T-helper 1 cell (primary cell): ENCODE measurements at places on chromosomes 13 and 19.
A peak's percentile ranks its signal among the peaks of the same experiment; 100 is the strongest.

GRCh38 chr13:71864094-71864985, 2.7 kb downstream of the DACH1 start:
- no peak for DNase-seq

DNA sequence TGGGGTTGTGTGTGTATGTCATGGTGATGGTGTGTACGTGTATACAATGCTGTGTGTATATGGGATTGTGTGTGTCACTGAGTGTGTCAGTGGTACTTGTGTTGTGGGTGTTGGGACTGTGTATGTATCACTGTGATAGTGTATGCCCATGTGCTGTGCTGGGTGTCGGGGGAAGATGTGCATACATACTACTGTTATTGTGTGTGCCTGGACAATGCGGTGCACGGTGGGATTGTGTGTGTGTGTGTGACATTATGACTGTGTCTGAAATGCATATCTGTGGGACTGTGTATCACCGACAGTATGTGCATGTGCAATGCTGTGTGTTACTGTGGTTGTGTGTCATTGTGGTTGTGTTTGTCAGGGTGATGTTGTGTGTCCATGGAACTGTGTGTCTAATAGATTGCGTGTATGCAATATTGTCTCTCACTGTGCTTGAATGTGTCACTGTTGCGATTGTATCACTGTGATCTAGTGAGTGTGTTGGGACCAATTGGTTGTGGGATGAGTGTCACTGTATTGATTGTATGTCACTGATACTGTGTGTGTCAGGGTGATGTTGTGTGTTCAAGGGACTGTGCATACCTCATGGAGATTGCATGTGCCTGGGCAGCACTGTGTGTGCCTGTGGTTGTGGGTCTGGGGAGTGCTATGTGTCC, 11.0 kb upstream of the BBC3 start:
- DNase-seq = no peak

DNA sequence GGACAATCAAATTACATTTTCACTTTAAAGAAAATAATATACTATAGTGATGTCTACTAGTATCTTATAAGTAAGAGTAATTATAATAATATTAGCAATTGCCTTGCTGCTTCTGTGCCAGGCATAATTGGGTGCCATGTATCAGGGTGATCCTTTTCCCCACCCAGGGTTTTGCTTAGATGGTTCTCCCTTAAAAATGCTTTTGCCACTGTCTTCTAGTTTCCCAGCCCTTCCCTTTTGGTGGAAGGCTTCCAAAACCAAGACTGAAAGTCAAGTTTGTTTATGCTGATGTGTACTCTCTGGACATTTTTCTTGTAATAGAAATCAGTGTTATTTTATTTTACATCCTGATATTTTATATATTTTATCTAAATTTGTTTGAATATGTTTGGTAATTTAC, 77.8 kb downstream of the ITGBL1 start:
- no peak for DNase-seq

- no peak for DNase-seq
Observed at GRCh38 chr13:111514610-111515306, 194.3 kb downstream of the TEX29 start.

GRCh38 chr19:30076751-30077670, 135.0 kb downstream of the URI1 start:
- no peak for DNase-seq

- DNase-seq = no peak
Observed at GRCh38 chr19:36527873-36528193, 238 bp downstream of the ZNF260 start.

GRCh38 chr13:78426183-78426582, 177.2 kb downstream of the POU4F1 start:
- DNase-seq = no peak

DNA sequence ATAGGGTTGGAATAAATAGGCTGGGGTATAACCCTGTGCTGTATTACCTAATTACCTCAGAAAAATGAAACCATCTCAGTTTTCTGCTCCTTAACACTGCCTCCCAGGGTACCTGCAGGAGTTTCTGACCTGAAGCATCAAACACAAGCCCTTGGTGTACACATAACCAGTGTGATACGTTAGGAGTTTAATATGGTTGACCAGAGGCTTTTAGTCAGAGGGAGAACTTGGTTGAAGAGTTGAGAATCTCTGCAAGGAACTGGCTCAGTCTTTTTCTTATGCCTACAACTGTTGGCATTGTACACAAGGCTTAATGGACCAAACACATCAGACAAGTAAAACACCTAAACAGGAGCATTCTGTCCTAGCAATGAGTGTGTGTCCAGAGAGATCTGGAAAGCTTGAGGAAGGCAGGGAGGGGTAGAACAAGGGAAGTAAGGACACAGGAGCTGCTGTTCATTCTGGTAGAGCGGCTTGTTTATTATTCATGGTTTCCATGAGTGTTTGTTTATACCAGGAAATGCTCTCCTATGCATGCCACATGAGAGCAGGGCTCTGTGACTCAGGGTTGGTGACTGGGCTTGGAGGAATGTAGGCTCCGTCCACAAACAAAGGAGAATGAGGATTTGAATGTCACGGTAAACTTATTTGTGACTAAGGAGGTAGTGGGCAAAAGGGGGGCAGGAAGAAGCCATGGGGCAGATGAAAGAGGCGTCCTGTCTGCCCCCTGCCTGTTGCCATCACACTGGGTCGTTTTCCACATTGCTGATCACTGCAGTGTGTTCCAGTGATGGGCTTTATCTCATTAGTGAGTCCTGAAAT, 11.9 kb upstream of the SPATA13 start:
- no peak for DNase-seq

- no peak for DNase-seq
Observed at GRCh38 chr13:62556978-62557377, 1141.3 kb upstream of the PCDH20 start.

DNA sequence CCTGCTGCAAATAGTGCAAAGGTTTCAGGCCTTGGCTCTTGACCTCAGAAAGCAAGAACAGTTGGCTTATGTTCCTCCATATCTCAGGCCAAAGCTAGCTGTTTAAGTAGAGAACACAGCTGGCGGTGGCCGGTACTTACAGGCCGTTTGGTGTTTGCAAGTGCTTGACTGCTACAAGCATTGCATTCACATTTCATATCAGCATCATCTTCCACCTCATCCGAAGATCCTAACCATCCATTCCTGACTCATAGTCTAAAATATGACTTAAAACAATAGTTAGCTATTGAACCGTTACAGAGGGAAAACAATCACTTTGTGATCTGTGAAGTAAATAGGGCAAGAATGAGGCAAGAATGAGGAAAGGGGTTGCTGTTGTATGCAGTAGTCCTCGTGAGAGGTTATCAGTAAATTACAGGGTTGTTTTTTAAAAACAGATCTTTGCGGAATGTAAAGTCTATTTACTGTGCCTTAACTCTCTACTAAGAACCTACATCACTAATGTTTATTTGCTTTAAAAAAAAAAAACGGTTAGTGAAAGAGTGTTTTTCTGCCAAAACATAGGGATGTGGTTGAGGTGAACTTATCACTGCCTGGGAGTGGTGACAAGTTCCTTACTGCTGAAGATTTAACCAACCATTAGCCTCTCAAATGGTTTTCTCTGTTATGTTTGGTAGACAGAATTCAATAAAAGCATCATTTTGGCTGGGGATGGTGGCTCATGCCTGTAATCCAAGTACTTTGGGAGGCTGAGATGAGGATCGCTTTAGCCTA, 21.6 kb upstream of the WDR88 start:
- no peak for DNase-seq

GRCh38 chr19:39065928-39066327, 18.2 kb upstream of the ACP7 start:
- no peak for DNase-seq

DNA sequence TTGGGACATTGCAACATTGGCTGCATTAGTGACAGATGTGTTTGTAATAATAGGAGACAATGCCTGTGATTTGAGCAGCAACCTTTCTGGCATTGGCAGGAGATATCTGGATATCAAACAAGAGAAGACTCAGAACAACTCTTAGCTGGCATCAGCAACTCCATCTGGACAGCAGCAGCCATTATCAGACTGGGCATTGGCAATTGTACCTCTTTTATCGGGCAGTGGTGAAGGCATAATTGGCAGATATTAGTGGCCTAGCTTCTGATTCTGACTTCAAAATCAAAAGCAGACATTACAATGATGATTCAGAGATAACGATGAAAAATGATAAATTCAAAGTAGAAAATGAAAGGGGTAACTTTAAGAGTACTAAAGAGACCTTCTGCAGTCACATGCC, 1193.7 kb downstream of the EFNB2 start:
- no peak for DNase-seq

- no peak for DNase-seq
Observed at GRCh38 chr19:2302319-2303210, 5.4 kb downstream of the LINGO3 start.

DNA sequence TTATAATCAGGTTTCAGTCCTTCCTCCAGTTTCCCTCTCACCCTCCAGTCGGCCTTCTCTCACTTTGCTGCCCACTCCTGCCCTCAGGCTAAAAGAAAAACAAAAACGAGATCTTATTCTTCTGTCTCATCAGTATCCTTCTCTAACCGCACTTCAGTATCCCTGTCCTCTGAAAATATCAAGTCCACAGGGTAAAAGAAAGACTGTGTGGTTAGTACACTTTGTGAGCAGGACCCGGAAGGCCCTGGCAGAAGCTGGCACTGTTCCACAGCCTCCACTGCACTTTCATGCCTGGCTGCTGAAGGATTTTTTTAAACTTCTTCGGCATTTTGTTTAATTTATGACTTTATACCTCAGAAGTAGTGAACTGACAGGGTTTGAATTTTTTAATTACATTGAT, 51.8 kb downstream of the TM9SF2 start:
- no peak for DNase-seq

DNA sequence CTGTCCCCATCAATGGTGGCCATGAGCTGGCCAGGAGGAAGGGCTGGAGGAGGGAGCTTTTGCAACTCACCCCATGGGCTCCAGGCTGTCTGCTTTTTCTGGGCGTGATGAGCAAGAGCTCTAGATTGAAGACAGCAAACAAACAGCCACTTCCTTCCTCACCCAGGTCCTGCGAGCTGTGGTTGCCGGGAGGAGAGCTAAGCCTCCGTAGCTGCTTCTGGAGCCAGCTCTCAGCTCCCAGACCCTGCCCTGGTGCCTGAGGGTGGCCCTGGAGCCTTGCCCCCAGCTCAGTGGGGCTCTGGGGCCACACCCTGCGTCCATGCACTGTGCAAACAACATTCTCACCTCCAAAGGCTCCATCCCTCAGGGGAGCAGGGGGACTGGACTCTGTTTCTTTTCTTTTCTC, 6.2 kb downstream of the MYO1F start:
- peak; percentile 84 for DNase-seq

GRCh38 chr13:95181586-95181985, 119.7 kb downstream of the ABCC4 start:
- DNase-seq = no peak

GRCh38 chr19:7852851-7853769, 21.1 kb downstream of the PRR36 start:
- peak; percentile 53 for DNase-seq

DNA sequence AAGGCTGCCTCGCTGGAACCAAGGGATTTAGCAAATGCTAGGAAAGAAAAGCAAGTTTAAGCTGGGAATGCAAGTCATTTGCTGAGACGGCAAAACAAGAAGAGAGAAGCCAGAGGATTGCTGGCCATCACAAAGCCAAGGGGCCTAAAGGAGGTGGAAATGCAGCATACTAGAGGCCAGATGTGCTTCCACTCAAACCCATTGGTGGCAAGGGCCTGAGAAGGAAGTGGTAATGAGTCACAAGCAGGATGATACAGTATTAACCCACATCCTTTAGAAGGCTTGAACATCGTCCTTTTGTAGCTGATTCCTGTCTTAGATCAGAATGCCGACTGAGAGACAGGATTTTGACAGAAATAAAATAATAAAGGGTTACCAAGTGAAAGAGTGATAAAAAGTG, 68.2 kb downstream of the ITGBL1 start:
- DNase-seq = no peak

GRCh38 chr13:36848199-36848982, 29.4 kb downstream of the RFXAP start:
- DNase-seq = peak; percentile 25

DNA sequence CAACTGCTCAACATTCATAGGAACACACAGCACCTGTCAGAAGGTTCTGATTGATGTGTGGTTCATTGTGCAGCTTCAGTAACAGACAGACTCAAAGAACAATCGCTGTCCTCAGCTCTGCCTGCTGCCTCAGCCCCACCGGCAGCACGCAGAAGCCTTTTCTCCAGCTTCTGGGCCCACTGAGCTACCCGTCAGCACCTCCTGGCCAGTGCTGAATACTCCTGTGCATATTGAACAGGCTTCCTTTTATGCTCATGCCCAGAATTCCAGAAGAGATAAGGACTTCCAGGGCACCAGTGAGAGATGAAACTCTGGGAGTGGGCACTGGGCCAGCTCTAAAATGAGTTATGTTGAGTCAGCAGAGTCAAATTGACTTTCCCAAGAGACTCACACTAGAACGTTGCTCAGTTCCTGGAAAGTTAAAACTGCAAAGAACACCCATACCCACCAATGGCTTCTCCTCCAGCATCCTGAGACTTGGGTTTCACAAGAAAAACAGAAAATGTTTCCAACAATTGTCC, 119.3 kb downstream of the COL4A1 start:
- DNase-seq = no peak

DNA sequence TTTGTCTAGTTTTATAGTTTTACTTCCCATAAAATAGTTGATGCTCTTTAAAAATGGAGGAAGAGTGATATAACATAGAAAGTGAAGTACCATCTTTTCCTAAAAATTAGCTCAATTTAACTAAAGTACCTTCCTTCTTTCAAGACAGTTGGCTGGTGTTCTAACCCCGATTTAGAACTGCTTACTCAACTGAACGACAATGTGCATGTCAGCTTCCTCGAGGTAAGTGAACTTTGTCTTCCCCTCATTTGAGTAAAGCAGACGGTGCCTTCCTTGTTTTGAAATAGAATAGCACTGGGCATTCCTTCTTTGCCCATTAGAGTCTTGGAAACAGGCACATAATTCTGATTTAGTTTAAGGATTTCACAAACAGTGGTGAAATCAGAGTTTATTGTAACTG, 1519.2 kb downstream of the EFNB2 start:
- DNase-seq = no peak

DNA sequence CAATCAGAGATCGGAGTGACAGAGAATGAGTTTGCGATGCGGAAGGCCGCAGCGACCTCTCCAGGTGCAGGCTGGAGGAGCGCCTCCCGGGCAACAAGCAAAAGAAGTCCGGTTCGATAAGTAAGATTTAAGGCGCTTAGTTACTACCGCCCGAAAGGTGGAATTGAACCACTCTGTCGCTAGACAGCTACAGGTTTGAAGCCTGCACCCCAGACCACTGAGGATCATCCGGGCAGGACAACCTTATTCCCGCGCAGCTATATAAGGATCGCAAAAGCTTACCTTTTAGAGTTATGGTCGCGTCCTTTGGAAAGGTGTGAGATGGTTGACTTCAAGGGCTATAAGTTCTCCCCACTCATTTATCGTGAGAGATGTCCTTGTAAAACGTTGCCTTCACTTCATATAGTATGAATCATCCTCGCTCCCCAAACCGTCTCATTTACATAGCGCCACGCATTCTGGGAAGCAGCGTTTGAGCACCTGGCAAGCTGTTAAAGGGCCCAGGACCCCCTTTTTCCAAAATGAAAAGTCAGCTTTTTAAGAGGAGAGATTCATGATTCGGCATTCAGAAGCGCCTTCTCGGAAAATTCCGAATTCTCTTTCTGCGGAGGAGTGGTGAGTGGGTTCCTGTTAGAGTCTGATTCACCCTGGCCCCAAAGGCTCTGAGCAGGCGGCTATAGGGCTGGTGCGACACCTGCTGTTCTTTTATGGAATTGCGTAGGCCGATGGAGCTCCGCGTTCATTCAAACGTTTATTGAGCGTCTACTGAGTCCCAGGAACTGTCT, 10.8 kb downstream of the FOSB start:
- DNase-seq = peak; percentile 76
